ENCODE measurements at places on chromosomes 5 and 9.
A peak's percentile ranks its signal among the peaks of the same experiment; 100 is the strongest.

- no peak for DNase-seq
Observed at GRCh38 chr9:111427186-111427585, 57.0 kb downstream of the ECPAS start.

DNA sequence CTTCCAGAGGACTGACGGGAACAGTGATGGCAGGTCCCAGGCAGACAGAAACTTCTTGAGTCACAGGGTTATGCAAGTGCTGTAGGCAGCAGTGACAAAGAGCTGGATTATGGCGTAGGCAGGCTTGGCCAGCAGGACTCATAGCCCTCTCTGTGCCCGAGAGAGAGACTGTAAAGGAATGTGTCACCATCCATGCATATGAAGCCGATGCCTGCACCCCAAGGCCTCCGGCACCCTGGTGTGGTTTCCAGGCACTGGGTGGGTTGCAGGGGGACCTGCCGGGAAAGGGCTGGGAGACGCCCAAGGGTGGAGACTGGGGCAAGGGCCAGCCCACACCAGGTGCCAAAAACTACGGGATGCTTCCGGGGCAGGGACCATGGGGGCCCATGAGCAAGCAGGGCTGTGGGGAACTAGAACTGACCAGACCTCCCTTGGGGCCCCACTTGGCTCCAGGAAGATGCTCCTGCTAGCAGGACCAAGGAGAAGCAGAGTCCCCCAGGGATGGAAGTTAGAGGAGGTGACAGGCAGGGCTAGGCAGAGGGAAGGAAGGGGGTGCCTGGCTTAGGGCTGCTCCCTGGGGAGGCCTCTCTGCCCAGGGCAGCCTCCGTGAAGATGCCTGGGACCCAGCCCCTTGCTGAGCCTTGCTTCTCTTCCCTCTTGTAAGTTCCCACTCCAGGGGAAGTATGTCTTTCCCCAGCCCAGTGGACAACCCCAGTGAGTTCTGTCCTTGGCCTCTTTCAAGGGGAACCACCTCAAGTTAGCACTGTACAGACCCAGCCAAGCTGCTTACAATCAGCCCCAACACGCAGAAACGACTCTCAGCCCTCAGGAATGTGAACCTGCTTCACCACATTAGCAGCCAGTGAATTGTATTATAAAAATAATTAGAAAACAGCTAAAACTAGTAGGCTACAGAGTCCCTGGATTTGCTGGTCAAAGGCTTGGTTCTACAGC lies 10.5 kb upstream of the IPPK start:
- DNase-seq: no peak

- DNase-seq: no peak
Observed at GRCh38 chr5:91229031-91229727, 153.9 kb downstream of the ARRDC3 start.

- DNase-seq: no peak
Observed at GRCh38 chr9:81683704-81684103, 5.6 kb downstream of the TLE1 start.

DNA sequence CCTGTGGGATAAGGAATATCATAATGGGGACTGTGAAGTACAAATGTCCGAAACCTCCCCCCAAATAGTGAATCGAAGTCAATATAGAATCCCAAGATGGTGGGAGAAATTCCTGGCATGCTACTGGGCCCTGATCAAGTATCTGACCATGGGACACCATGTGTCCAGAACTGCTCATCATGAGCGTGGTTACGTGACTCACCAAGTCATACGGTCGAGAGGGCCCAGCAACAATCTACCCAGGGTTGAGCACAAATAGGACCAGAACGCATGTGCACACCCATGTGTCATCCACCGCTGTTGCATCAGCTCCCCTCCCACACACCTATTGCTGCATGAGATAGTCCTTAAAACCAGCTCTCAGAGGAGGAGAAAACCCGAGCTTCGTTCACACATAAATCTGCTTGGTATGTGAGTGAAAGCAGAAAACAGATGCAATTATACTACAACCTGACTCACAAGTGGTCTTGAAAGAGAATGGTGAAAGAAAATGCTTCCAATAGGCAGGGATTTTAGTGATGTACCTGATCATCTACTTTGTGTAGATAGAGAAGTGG lies 353.2 kb downstream of the CWC27 start:
- DNase-seq: no peak

DNA sequence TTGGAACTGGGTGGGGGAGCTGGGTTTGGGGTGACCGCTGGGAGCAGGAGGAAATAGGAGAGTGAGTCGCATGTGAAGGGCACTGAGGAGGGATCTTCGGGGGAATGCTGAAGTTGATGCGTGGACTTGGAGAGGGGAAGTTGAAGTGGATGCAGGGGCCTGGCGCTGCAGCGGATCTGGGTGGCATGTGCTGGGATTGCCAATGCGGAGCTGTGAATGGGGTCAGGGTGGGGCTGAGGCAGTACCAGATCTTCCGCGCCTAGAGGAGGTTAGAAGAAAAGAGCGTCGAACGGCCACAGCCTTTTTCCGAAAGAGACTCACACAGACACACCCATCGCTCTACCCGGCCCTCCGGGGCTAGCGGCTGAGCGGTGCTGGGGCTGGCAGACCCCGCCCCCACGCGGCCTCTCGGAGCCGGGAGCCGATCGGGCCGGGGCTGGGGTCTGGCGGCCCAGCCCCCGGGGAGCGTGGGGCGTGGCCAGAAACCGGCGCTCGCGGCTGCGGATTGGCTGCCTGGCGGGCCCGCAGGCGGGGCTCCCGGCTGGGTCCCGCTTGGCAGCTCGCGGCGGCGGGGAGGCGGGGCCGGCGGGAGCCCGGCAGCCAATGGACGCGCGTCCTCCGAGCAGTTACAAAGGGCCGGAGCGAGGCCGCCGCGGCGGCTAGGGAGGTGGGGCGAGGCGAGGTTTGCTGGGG lies at the start of gene TGFBR1:
TSS of gene TGFBR1 (plus strand) at position 655 of the 693 bp plus-strand sequence. CDS start 93 bp downstream, outside the sequence.
- peak; percentile 94 for DNase-seq

DNA sequence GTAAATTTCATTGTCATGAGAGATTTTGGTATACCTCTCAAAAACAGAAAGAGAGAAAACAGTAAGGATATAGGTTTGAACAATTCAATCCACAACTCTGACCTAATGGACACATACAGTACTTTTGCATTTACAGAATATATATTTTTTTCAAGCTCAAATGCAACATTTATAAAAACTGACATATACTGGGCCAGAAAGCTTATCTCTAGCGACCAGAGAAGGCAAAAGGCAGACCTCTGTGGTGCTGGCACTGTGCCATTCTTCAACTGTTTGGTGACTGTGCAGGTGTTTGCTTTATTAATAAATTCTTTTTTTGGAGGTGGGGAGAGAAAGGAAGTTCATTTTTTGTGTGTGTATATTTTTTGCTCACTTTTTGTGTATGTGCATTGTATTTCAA lies 6.0 kb upstream of the PLAC8L1 start:
- DNase-seq: no peak

- no peak for DNase-seq
Observed at GRCh38 chr9:137880160-137880975, 2.8 kb downstream of the CACNA1B start.

- DNase-seq: no peak
Observed at GRCh38 chr9:86546712-86547111, 192.5 kb upstream of the TUT7 start.

- no peak for DNase-seq
Observed at GRCh38 chr5:57432876-57433275, 49.7 kb downstream of the ACTBL2 start.

DNA sequence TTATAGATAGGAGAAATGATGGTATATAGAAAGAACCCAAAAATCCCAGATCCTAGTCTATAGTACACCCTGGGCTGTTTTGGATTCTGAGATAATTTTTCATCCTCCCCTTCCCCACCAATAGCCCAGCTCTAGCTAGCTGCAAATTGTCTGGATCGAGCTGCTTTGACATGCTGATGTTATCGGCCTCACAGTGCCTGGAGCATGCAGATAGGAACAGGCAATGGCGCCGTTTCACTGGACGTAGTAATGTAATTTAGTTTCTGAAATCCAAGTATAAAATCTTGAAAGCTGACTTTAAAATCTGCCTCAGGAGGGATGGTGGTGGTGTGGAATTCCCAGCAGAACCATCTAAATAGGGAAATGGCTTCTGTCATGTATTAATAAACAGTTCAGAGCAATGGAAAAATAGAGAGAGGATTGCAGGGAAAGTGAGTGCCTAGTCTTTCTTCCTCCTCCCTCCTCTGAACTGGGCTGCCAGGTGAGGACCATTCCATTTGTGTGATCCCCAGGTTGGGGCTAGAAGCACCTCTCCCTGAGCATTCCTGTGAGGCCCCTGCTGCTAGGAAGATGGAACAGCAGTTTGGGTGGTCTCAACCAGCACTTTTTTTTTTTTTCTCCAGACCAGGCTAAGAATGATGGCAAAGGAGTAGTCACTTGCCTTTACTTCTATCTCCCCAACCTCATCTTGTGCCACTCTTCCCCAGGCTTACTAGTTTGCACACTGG lies 31.9 kb downstream of the FAM219A start:
- no peak for DNase-seq

DNA sequence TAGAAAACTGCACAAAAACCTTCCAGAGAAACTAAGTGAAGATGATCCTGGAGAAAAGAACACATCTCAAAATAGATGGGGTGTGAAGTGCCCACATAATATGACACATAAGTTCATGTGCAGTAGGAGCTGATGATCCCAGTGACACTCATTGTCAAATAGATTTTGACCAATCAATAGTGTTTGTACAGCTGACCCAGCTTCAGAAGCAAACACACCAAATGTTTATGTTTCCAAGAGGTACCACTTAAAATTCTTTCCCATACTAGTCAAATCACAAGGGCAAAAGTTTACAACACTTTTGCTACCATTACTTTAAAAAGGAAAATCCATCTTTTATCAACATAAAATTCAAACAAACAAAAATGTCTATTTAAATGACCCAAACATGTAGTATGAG lies 175.0 kb downstream of the MLLT3 start:
- DNase-seq: no peak

DNA sequence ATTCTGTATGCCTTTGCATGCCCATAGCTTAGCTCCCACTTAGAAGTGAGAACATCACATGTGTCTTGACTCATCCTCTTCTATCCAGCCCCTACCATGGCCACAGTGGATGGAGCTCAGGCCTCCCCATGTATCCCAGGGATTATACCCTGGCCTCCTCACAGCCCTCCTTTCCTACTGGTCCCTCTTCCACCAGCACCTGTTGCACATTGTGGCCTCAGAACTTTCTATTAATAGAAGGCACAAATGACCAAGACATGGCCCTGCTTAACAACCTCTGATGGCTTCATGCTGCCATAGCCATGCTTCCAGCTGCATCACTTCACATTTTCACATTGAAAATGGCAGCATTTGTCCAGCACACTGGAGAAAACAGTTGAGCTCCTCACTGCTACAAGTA lies 315.4 kb downstream of the CDK5RAP2 start:
- DNase-seq: no peak

DNA sequence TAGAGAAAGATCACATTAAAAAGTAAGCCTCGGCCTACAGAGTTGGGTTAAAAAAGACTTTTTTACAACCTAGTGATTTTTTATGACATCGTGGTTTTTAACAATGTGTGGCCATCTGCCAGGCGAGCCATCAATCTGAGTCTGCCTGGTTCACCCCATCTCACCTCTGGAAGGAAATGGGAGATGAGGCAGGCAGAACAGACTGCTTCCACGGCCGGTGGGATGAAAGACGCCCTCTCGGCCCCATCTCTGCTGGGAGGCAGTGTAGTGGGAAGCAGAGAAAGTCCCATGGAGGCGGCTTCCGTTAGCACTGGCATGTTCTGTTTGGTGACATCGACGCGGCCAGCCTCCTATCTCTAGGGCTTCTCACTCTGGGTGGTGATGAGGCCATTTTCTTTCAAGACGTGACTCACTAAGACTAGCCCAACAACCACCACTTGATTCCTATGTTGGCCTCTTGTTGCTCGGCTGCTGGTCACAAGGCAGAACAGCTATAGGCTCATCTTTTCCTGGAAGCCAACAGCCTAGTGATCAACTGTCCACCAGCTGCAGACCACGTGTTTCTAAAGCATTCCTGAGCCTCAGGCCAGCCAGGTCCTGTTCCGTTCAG lies 132.4 kb upstream of the OTULINL start:
- no peak for DNase-seq

GRCh38 chr9:74630228-74630627 lies 133.1 kb downstream of the RORB start:
- DNase-seq: no peak

GRCh38 chr9:36278243-36278642 lies 20.0 kb upstream of the GNE start:
- DNase-seq: no peak

GRCh38 chr5:144958002-144958401 lies 787.3 kb downstream of the KCTD16 start:
- no peak for DNase-seq

GRCh38 chr9:95607507-95607906 lies 90.7 kb upstream of the PTCH1 start:
- DNase-seq: no peak

- no peak for DNase-seq
Observed at GRCh38 chr9:120484162-120484561, 95.8 kb downstream of the CDK5RAP2 start.

DNA sequence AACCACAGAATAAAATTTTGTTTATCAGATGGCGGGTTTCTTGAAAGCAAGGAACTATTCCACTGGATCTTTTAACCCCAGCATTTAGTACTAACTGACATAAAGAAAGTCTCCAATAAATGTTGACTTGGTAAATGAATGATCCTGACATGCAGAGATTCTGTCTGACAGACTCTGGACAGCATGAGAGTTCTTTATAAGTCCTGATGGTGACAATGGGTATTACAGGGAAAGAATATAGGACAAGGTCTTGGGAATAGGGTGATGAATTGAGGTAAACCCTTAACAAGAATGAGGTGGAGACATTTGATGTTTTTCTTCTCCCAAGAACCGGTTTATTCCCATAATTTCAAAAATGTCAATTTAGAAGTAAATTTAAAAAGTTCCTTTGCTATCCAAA lies 453.9 kb downstream of the TUSC1 start:
- DNase-seq: no peak

GRCh38 chr9:20630241-20630943 lies 8.1 kb upstream of the MLLT3 start:
- DNase-seq: no peak

- no peak for DNase-seq
Observed at GRCh38 chr5:56737951-56738606, 77.3 kb upstream of the MAP3K1 start.

DNA sequence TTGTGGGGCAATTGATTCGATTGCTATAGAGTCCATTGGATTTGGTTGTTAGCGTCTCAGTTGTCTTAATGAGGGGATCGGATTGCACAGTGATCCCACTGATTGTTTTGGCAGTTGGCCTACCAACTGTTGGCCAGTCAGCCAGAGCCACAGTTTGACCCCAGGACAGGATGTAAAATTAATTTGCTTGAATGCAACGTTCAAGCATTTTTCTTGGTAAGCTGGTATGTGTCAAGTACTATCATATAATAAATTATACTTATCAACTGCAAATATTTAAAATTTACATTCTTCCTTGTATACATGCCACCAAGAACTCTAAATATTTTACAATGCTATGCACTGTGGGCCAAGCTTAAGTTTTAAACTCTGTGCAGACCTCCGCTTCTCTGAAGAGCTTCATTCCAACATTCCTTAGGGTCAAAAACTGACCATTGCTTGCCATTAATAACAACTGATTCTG lies 80.4 kb upstream of the OSMR start:
- DNase-seq: no peak

GRCh38 chr9:76401176-76401575 lies 7.0 kb upstream of the RFK start:
- no peak for DNase-seq
